Activated CD8-positive, alpha-beta memory T cell treated with anti-CD3 and anti-CD28 coated beads for 4 hours (primary cell): ENCODE measurements at places on chromosomes 13 and 19.

- DNase-seq = no peak
Measured at GRCh38 chr13:111512707-111513106, 192.3 kb downstream of the TEX29 start.

GRCh38 chr13:43792076-43792881 is 5.5 kb upstream of the ENOX1 start:
- DNase-seq = no peak

DNA sequence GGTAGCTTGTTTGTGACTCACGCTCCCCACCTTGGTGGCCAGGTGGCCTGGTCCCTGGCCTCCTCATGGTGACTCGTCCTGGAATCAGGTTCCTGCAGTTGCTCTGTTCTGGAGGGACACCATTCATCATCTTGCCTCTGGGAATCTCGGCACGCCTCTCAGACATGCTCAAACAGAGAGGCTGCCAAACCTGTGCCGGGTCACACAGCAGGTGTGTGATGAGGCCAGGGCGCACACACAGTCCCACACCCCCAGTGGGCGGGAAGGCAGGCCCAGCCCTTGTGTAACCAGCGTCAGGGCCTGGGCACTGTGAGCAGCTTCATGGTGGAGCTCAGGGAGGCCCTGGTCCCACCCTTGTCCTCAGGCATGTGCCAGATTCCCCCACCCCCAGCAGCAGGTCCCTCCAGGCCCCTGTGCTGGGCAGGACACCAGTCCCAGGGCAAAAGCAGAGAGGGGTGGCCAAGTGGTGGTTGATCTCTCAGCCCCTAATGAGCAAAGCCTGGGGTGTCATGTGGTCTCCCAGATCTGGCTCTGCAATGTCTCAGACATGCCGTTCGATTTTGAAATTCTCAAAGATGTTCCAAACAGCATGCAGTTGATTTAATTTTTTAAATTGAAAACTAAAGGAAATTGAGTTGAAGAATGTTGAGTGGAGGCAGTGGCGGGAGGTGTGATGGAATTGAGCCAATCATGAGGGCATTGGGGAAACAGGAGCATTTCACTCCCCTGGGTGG is 12.1 kb downstream of the CEBPA start:
- no peak for DNase-seq

DNA sequence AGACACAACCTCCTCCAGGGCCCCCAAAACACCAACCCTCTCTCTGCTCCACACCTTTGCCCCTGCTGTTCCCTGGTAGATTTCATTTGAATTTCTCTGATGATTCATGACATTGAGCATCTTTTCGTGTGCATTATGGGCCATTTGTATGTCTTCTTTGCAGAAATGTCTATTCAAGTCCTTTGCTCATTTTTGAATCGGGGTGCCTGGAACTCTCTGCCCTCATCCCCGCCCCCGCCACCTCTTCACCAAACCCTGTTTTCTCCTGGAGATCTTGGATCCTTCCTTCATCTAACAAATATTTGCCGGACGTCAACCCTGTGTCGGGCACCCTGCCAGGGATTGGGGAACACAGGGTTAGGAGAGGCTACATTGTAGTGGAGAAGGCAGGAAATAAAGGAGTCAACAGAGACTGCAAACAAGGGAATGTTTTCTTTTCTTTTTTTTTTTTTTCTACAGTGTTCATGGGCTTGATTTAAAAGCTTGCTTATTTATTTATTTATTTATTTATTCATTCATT is 25.5 kb upstream of the SLC1A5 start:
- no peak for DNase-seq

GRCh38 chr13:97749174-97749573 is 204.3 kb upstream of the IPO5 start:
- DNase-seq = no peak

DNA sequence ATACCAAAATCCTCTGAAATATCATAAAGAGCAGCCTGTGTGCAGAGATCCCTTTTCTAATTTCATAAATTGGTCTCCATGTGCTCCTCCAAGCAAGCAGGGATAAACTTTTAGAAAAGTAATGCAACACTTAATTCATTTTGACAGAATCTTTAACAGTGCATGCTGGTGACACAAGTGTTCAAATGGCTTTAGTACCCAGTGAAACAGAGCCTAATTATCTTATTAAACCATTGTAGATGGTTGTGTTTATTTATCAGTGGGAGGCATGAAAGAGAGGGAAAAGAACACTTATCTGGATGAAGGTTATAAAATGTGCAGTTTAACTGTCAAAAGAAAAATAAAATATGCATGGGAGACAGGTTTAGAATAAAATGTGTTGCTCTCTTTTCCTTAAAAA is 945.0 kb upstream of the PCDH20 start:
- DNase-seq = no peak
